ENCODE measurements at places on chromosomes 7 and 10. TPM values are rescaled to one million over a fixed set of nuclear protein-coding genes. Genes with fewer than 3 reads are reported as not detected.

The SLC4A2 gene
- 73.3 TPM for polyA plus RNA-seq

The CALHM1 gene
- not detected for polyA plus RNA-seq

The MCM10 gene
- polyA plus RNA-seq = 0.06 TPM

The DPYSL4 gene
- polyA plus RNA-seq = 0.82 TPM

The HEPACAM2 gene
- not detected for polyA plus RNA-seq

The KLF14 gene
- polyA plus RNA-seq = 1.6 TPM

The FRMD4A gene
- polyA plus RNA-seq = 83.5 TPM

The NYAP1 gene
- polyA plus RNA-seq = 0.68 TPM

The LRIT1 gene
- not detected for polyA plus RNA-seq

The ZNF32 gene
- polyA plus RNA-seq = 50.0 TPM

The LRRN3 gene
- polyA plus RNA-seq = 0.28 TPM

The OPN4 gene
- polyA plus RNA-seq = 0.02 TPM

The NOBOX gene
- polyA plus RNA-seq = not detected

The FOXI2 gene
- not detected for polyA plus RNA-seq

The POLR2J2 gene
- 1.1 TPM for polyA plus RNA-seq
